Activated naive CD8-positive, alpha-beta T cell treated with anti-CD3 and anti-CD28 coated beads, Interleukin-2, amount 10 ng/mL, durations not matched to agents 7 days and 5 days (primary cell): ENCODE measurements at places on chromosomes 12 and 14.
A peak's percentile ranks its signal among the peaks of the same experiment; 100 is the strongest.

DNA sequence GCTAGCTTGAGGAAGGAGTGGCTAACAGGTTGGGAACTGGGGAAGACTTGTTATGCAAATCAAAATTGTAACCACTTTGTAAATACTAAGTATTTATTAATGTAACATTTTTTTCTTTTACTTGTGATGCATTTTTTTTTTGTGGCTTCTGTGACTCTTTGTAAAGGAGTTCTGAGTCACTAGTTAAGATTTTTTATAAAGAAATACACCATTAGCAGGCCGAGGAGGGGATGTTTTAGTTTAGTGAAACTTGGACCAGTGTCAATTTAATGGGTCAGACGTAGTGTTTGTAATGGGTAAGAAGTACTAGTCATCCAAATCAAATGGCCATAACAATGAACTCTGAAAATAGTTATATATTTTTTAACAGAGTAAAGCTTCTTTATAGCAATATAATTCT is 43.1 kb downstream of the AKAP6 start:
- no peaks in the 10 kb centered on the region for H3K27me3 ChIP-seq
- no peak overlapping the region for H3K27ac ChIP-seq
- no peaks in the 10 kb centered on the region for H3K36me3 ChIP-seq
- DNase-seq = no peak

- H3K4me3 ChIP-seq = no peak overlapping the region
- H3K4me1 ChIP-seq = no peaks in the 10 kb centered on the region
- no peaks in the 10 kb centered on the region for H3K27me3 ChIP-seq
- H3K36me3 ChIP-seq = no peaks in the 10 kb centered on the region
- no peak overlapping the region for H3K27ac ChIP-seq
Observed at GRCh38 chr12:5260591-5261086, 171.3 kb upstream of the NTF3 start.

GRCh38 chr14:74612350-74613021 is 449 bp upstream of the LTBP2 start:
- peaks cover 25% of the 10 kb centered on the region for H3K4me1 ChIP-seq
- H3K27me3 ChIP-seq = peaks cover 45% of the 10 kb centered on the region
- H3K4me3 ChIP-seq = peak overlapping the region; percentile 79
- no peaks in the 10 kb centered on the region for H3K36me3 ChIP-seq
- peak; percentile 99 for DNase-seq
- H3K27ac ChIP-seq = no peak overlapping the region

DNA sequence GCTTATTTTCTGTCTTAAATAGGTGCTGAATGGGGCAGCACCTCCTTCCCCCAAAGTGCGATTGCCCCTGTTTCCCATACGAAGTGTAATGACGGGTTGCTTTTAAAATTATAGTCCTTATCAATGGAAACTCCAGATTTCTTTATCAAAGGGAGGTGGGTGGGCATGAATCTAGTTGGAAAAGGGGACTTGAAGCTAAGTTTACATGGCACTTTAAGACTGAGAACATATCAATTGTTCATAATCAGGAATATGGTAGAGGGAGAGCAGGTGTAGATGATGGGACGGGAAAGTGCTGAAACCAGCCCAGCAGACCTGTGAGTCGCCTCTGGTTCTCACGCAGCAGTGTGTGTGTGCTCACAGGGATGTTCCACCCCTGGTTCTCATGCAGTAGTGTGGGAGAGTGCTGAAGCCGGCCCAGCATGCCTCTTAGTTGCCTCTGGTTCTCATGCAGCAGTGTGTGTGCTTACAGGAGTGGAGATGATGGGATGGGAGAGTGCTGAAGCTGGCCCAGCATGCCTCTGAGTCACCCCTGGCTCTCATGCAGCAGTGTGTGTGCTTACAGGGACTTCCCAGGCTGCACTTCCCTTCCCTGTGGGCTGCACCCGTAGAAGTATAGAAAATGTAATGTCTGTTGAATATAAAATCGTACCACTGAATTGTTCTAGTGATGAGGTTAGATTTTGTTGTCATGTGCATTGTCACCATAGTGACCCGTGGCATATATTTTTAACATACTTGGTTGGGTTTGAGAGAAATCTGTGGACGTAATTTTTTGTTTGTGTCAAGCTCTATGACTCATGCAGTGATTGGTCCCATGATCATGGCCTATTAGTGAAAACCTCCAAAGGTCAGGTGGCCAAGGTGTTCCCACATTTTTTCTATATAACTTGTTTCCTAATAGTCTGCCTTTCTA is 51.6 kb downstream of the GPATCH2L start:
- DNase-seq = no peak
- H3K27ac ChIP-seq = no peak overlapping the region
- no peaks in the 10 kb centered on the region for H3K27me3 ChIP-seq

DNA sequence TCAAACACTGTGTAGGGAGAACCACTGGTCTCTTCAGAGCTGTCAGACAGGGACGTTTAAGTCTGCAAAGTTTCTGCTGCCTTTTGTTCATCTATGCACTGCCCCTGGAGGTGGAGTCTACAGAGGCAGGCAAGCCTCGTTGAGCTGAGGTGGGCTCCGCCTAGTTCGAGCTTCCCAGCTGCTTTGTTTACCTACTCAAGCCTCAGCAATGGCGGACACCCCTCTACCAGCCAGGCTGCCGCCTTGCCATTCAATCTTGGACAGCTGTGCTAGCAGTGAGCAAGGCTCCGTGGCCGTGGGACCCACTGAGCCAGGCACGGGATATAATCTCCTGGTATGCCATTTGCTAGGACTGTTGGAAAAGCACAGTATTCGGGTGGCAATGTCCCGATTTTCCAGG is 24.6 kb upstream of the YBX3 start:
- no peak overlapping the region for H3K4me3 ChIP-seq
- no peak overlapping the region for H3K27ac ChIP-seq

- DNase-seq = no peak
- peaks cover 21% of the 10 kb centered on the region for H3K4me1 ChIP-seq
- peaks cover 17% of the 10 kb centered on the region for H3K36me3 ChIP-seq
Observed at GRCh38 chr12:14239935-14240872, 125.3 kb upstream of the ATF7IP start.

- H3K27me3 ChIP-seq = no peaks in the 10 kb centered on the region
- no peak overlapping the region for H3K27ac ChIP-seq
- peaks cover 12% of the 10 kb centered on the region for H3K4me1 ChIP-seq
- H3K4me3 ChIP-seq = no peak overlapping the region
- DNase-seq = no peak
Observed at GRCh38 chr14:93246534-93246933, 39.5 kb downstream of the UBR7 start.

- H3K36me3 ChIP-seq = no peaks in the 10 kb centered on the region
- DNase-seq = no peak
- H3K4me3 ChIP-seq = no peak overlapping the region
- no peak overlapping the region for H3K27ac ChIP-seq
- H3K27me3 ChIP-seq = no peaks in the 10 kb centered on the region
Observed at GRCh38 chr12:112111931-112112330, 3.3 kb upstream of the NAA25 start.
